HT-29 (cell line): ENCODE measurements at places on chromosomes 1 and 21.
A peak's percentile ranks its signal among the peaks of the same experiment; 100 is the strongest.

- DNase-seq = no peak
Observed at GRCh38 chr1:114338191-114338890, 172.7 kb downstream of the TRIM33 start.

- DNase-seq = peak; percentile 0
Observed at GRCh38 chr21:45187646-45188045, 100.0 kb downstream of the POFUT2 start.

DNA sequence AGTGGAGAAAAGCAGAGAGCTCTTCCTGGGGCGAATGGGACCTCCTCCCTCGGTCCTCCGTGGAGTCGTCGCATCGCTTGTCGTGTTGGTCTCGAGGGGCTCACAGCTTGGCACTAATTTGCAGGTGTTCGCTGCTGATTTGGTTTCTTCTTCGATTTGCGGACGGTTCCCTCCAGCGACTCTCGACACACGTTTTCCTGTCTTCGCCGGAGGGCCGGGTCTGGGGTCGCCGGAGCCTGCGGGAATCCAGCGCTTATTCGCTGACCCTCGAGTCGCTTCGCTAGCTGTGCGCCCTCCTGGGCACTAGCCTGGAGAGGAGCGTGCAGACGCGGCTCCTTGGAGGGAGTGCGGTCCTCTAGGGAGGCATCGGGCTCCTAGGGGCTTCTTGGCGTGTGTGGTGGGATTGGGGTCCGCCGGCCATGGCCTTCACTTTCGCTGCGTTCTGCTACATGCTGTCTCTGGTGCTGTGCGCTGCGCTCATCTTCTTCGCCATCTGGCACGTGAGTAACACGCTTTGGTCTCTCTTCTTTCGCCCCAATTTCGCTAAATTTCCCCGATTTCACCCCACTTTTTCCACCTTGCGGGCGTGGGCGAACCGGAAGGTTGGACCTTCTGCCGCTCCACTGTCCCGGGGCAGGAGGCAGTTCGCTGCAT lies 766 bp downstream of the CNIH3 start:
- no peak for DNase-seq

- no peak for DNase-seq
Observed at GRCh38 chr1:34926894-34927293, 2.6 kb downstream of the DLGAP3 start.

DNA sequence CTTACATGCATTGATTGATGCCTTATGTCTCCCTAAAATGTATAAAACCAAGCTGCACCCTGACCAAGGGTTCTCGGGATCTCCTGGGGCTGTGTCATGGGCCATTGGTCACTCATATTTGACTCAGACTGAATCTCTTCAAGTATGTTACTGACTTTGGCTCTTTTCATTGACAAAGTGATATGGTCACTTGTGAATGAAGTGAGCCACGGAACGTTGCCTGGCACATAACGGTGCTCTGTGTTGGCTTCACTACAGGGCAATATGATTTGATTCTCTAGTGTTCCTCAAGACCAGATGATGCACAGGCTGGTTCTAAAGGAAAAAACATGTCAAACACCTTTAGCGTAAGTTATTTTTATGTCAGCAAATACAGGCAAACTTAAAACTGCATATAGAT lies 11.4 kb upstream of the IL10RB start:
- DNase-seq = no peak

DNA sequence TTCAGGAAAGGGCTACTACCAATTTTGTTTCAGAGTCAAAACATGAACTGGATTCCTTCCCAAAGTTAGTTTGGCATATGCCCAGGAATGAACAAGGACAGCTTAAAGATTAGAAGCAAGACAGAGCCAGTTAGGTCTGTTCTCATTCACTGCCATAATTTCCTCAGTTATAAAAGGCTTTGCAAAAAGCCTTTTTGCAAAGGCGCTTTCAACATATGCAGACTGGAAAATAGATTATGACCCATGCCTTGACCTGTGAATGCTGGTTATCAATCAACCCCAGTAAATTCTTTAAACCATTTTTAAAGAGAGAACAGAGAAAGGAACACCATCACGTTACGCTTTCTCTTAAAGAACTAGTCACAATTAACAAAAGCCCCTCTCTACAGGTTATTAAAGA lies 1.7 kb upstream of the FRRS1 start:
- DNase-seq = no peak

DNA sequence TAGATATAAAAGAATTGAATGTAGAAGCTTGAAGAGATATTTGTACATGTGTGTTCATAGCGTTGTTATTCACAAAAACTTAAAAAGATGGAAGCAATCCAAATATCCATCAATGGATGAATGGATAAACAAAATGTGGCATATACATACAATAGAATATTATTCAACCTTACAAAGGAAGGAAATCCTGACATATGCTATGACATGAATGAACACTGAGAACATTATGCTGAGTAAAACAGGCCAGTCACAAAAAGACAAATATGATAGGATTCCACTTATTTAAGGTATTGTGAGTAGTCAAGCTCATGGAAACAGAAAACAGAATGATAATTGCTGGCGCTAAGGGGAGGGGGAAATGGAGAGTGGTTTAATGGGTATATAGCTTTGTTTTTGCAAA lies 47.0 kb upstream of the DYRK1A start:
- no peak for DNase-seq

DNA sequence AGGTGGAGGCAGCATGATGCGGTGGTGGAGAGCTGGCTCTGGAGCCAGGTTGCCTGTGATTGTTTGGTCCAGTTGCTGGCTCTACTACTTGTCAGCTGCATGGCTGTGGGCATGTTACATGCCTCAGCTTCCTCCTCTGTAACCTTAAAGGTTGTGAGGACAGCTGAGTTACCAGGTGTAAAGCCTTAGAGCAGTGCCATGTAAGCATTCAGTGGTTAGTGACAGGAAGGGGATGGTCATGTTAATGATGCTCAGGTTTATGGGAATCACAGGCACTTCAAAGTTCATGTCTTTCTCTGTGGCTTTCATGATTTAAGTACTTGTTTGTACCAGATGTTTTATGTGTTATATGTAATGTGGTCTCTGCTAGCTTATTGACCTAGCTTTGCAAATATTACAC lies 32.6 kb downstream of the PTGFRN start:
- no peak for DNase-seq

GRCh38 chr21:44616591-44616926 lies 4.7 kb downstream of the KRTAP10-8 start:
- no peak for DNase-seq

GRCh38 chr1:202708456-202709275 lies 1.6 kb downstream of the SYT2 start:
- DNase-seq = no peak

DNA sequence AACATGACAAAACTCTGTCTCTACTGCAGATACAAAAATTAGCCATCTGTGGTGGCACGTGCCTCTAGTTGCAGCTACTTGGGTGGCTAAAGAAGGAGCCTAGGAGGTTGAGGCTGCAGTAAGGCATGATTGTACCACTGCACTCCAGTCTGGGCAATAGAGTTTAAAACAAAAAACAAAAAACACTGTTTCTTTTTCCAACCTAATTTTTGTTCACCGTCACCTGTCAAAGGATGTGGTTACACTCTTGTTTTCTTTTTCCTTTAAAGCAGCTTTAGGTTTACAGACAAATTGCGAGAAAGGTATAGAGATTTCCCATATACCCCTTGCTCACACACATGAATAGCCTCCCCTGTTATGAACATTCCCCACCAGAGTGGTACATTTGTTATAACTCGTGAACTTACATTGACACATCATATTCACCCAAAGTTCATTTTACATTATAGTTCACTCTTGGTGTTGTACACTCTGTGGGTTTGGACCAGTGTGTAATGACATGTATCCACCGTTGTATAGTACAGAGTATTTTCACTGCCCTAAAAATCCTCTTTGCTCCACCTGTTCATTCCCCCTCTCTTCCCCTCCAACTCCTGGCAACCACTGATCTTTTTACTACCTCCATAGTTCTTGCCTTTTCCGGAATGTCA lies 26.2 kb downstream of the SMG7 start:
- no peak for DNase-seq

DNA sequence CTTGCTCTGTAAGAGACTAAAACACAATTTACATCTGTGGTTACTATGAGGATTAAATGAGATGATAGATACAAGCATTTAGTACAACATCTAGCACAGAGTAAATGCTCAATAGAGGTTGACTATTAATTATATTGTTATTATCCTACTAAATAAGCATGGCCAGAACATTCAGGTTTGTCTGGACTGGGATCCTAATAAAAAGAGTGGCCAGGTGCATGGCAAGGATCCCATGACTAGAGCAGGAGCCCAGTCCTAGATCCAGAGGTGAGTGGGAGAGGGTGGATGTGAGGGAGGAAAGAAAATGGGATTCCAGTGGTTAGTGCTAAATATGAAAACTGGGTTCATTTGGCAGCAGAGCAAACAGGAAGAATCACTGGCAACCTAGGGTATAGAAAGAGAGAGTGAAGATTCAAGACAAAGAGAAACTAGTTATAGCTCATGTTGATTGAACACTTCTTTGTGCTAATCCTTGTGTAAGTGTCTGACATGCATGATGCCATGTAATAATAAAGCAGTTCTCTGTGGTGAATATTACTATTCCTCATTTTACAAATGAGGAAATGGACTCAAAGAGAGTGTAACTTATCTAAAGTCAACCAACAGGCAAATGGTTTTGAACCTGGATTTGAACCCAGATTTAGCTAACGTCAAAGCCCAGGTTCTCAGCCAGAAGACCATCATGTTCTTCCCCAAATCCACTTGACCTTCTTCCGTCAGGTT lies 71.1 kb upstream of the FGGY start:
- DNase-seq = no peak

DNA sequence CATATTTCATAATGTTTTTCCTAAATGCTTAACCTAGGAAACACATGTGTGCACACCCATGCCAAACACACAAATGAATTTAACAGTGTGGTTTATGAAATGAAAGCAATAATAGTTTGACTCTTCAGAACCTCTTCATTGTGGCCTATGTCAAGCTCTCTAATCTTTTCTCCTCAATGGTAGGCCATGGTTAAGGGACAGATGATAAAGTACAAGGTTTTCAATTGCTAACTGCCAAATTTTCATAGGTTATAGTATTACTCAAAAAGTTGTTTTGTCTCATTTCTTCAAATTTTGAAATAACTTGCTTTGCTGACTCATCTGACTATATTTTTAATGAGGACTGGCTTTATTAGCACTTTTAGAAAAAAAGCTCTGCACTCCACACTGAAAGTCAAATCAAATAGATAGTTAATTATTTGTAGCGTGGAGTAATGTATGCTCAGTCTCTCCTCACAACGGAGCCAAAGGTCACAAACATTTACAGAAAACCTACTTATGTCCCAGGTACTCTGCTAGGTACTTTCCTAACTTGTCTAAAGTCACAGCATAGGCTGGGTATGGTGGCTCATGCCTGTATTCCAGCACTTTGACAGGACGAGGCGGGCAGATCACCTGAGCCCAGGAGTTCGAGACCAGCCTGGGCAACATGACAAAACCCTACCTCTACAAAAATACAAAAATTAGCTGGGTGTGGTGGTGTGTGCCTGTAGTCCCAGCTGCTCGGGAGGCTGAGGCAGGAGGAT lies 3.0 kb upstream of the ADCY10 start:
- DNase-seq = peak; percentile 56

GRCh38 chr1:211352985-211353515 lies 26.4 kb downstream of the TRAF5 start:
- peak; percentile 85 for DNase-seq

DNA sequence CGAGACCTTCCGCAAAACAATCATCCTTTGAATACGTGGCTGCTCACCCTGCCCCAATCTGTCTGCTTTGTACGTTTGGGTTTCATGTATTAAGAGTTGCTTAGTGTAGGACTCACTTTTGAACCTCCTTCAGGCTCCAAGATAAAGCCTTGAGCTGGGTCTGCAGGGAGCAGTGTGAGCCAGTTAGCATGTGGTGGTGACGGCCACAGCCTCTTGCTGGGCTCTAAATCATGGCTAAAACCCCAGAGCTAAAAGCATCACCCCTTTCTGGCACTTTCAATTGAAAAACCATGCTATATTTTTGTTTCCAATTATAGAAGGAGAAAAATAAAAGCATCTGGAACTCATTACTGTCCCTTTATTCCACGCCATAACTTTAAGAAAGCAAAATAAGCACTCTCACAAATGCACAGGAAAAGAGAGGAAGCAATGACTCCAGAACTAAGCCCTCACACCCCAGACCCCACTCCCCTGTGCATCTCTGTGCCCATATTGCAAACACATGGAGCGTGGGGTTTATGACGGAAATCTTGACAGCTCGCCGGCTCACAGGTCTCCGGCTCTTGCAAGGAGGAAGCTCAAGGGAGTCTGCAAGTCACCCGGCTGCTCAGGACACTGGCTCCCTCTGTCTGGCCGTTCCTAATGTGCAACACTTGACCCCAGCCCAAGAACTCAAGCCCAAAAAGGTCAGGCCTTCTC lies 135.5 kb downstream of the MIS18A start:
- no peak for DNase-seq

DNA sequence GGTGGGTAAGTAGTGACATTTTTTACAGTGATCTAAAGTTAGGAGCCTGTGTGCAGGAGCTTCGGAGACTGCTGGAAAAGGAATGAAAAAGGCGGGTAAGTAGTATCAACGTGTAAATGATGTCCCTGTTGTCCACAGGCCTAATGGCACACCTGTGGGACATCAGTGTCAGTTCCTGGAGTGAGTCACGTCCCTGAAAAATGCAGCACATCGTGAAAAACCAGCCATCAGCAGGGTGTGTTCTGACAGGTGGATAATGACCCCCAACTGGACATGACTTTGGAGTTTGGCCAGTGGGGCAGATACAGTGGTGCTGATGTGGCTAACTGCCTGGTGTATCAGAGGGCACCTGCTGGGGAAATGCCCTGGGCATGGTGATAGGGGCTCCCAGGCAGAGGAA lies 12.0 kb upstream of the PRDM15 start:
- peak; percentile 3 for DNase-seq

GRCh38 chr1:24205345-24206082 lies 18.4 kb upstream of the IFNLR1 start:
- no peak for DNase-seq

- DNase-seq = no peak
Observed at GRCh38 chr21:20729376-20729775, 268.8 kb upstream of the NCAM2 start.

- no peak for DNase-seq
Observed at GRCh38 chr21:32603131-32603530, 9.0 kb downstream of the CFAP298 start.

- no peak for DNase-seq
Observed at GRCh38 chr1:45322486-45323040, 4.1 kb upstream of the HPDL start.

DNA sequence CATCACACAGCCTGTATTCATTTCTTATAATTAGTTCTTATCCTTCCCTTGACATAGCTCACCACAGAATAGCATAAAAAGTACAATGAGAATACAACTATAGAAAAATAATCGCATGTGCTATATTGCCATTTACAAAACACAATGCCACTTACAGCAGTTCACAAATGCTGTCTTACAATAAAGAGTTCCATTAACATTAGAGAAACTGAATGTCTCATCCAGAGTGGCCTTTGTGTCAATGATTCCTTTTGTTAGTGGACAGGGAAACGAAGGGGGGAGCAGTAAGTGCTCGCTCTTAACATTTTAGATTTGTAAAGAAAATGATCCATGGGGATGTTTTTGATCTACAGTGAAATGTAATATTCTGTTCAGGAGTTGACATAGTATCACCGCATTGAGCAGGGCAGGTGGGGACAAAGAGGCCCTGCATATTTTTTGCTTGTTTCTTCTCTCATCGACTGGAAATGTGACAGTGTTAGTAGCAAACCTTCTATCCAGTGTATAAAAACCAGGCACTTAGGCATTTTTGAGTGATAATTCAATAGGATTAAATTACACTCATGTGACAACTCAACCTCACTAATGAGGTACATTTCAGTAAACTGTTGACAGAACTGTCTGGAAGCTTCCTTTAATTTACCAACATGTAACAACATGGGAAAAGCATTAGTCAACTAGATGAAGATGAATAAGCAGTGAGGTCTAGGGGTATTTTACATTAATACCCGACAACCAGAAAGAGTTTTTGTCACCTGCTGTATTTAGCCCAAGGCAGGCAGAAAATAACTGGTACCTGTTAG lies 35.6 kb upstream of the RRP15 start:
- no peak for DNase-seq
